SK-N-MC (cell line): ENCODE measurements at places on chromosomes 7 and 10.

GRCh38 chr10:76548716-76549115 lies 1088.9 kb downstream of the KCNMA1 start:
- no peak for DNase-seq

DNA sequence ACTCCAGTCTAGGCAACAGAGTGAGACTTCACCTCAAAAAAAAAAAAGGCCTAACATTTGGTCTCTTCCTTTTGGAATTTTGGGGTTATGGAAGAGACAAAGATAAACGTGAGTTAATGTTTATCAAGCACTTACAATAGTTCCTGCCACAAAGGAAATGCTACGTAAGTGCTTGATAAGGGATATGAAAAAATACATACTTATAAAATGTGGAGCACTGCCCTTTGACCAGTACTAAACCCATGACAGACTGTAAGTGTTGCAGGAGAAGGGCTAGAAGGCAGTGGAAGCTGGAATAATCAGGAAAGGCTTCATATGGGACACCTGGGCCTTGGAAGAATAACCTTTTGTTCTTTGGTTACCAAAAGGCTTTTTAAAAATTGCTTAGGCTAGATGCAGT lies 25.5 kb downstream of the TMEM248 start:
- DNase-seq: no peak

GRCh38 chr10:117884093-117884492 lies 162.6 kb downstream of the RAB11FIP2 start:
- DNase-seq: no peak

DNA sequence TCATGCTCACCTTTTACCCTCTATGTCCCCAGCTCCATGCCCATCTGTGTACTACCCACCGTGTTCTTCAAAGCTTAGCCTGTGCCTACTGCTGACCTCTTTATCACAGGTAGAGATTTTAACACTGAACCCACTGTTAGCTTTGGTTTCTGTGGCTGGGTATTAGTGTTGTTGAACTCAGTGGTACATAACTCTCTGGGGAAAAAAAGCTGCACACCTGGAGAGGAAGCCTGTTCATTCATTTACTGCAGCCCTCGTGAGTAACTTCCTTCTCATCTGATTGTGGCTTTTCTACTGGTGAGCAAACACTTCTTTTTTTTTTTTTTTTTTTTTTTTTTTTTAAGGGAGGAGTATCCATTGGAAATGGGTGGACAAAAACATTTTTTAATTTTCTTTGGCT lies 326.3 kb downstream of the CCSER2 start:
- no peak for DNase-seq

DNA sequence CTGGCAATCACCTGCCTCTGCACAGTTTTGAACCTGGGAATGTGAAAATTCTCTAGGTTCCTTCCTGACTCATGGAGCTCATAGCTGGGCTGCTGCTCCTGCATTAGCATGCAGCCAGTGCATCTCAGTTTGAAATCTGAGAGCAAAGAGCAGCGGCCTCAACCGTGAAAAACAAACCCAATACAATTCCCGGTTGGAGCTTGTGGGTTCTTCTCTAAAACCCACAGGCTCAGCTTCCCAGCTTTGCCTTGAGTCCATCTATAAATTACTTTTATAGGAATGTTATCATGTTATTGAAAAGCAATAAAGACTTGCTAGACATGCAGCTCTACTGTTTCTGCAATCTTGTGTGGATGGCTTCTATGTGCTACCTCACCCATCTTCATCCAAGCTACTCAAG lies 191.7 kb downstream of the CXCL12 start:
- DNase-seq: no peak

GRCh38 chr7:105941596-105941995 lies 21.5 kb upstream of the CDHR3 start:
- DNase-seq: no peak
